CD4-positive, alpha-beta memory T cell (primary cell): ENCODE measurements at places on chromosomes 7 and 10. TPM values are rescaled to one million over a fixed set of nuclear protein-coding genes. Genes with fewer than 3 reads are reported as not detected.

GRCh38 chr10:84901885-84902284 lies 573.5 kb downstream of the CCSER2 start:
- no peak for DNase-seq

- DNase-seq: no peak
Measured at GRCh38 chr10:74681917-74682627, 144.3 kb upstream of the KAT6B start.

- no peak for DNase-seq
Measured at GRCh38 chr7:26189697-26190096, 10.8 kb downstream of the HNRNPA2B1 start.

DNA sequence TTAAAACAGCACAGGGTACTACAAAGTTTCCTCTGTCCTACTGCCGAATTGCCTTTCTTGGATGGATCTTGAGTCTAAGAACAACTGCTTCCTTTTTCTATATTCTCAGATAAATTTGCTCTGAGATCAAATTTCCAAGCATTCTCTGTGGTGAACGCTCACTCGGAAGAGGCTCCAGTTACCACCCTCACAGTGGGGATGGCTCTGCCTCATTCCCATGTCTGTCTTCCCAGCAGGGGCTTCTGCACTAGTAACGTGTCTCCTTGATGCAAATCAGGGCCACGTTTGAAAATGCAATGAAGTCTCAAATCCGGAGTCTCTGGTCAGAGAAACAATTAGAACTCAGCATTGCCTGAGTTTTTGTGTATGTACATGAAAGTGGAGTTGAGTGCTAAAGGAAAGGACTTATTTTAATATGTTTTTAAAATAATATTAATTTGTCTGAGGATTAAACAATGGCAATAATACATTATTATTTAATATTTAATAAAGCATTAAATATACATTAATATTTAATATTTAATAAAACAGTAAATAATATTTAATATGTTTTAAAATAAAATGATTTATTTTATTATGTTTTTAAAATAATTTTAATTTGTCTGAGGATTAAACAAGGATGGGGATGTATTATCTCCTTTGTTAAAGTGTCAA lies 61.8 kb downstream of the INHBA start:
- no peak for DNase-seq

GRCh38 chr7:131544449-131545301 lies 11.8 kb downstream of the PODXL start:
- no peak for DNase-seq

The TRA2A gene
- total RNA-seq: 145 TPM

The GDF10 gene
- total RNA-seq: 0.81 TPM
